ENCODE measurements at places on chromosomes 12 and 14.

DNA sequence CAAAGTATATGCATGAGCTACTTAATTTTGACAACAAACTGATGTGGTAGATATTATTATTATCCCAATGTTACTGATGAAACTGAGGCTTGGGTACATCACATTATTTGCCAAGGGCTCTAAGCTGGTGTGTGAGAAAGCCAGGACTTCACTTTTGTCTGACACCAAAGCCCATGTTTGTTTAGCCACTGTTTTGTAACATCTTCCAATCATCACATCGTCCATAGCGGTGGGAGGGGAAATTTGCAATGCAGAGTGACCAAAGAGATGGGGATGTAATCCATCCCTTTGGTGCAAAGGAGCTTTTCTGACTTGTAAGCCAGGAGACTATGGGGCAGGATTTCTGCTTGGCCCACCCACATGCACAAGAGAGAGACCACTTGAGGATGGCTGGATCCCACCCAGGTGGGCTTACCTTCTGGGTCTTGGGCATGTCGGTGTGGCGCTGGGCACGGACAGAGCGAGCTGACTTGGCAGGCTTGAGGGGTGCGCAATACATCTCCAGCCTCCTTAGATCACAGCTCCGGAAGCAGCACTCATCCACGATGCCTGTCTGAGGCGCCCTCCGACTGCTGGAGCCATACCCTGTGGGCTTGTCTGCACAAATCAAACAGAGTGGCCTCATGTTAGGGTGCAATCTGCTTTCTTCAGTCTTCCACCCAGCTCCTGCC, 61.1 kb downstream of the IGF1 start:
- no peak for DNase-seq

- DNase-seq: no peak
Observed at GRCh38 chr12:2248087-2248900, 195.5 kb downstream of the CACNA1C start.

- peak; percentile 74 for DNase-seq
Observed at GRCh38 chr12:7806863-7807487, 17.8 kb downstream of the NANOG start.

DNA sequence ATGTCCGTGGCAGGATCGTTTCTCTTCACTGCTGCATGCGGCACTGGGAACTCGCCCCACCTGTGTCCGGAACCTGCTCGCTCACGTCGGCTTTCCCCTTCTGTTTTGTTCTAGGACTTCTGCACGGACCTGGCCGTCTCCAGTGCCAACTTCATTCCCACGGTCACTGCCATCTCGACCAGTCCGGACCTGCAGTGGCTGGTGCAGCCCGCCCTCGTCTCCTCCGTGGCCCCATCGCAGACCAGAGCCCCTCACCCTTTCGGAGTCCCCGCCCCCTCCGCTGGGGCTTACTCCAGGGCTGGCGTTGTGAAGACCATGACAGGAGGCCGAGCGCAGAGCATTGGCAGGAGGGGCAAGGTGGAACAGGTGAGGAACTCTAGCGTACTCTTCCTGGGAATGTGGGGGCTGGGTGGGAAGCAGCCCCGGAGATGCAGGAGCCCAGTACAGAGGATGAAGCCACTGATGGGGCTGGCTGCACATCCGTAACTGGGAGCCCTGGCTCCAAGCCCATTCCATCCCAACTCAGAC, 1.2 kb downstream of the FOS start:
- peak; percentile 64 for DNase-seq

GRCh38 chr12:12684375-12685106, 11.4 kb downstream of the GPR19 start:
- DNase-seq: no peak

DNA sequence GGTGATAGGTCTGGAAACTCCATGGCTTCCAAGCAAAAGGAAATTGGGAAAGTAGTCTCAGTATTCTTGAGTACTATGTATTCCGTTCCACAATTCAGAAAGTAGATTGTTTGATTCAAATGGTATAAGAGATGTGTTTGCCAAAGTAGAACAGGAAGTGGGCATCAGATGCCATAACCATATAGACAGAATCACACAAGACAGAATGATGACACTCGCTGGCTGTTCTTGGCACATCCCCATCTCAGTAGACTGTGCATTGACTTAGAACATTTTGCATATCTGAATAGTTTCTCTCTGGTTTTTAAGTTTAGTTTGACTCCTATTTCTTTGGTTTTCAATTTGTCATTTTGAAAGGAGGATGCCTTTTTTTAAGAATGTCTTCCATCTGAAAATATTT, 221.1 kb upstream of the RGS6 start:
- no peak for DNase-seq

GRCh38 chr12:106974511-106974910, 12.4 kb downstream of the MTERF2 start:
- peak; percentile 52 for DNase-seq

GRCh38 chr12:2319737-2320506, 267.1 kb downstream of the CACNA1C start:
- DNase-seq: no peak

Data from body of pancreas (tissue), 4 donors.